ENCODE measurements at places on chromosomes 12 and 14. TPM values are rescaled to one million over a fixed set of nuclear protein-coding genes. Genes with fewer than 3 reads are reported as not detected.

Gene SLC17A8
- total RNA-seq = not detected

Gene RNU4-1
- total RNA-seq = under 0.01 TPM

Gene PLEK2
- total RNA-seq = 2.5 TPM

Gene ARF6
- total RNA-seq = 65.8 TPM

Gene SLC5A8
- total RNA-seq = not detected

Gene LRRK2
- total RNA-seq = 1.1 TPM

Gene GARIN6
- not detected for total RNA-seq

Gene P3H3
- 27.8 TPM for total RNA-seq

Gene GPATCH2L
- 58.6 TPM for total RNA-seq

Data from IMR-90 (cell line).